AG08395 (cell line): ENCODE measurements at places on chromosomes 3 and 15.

DNA sequence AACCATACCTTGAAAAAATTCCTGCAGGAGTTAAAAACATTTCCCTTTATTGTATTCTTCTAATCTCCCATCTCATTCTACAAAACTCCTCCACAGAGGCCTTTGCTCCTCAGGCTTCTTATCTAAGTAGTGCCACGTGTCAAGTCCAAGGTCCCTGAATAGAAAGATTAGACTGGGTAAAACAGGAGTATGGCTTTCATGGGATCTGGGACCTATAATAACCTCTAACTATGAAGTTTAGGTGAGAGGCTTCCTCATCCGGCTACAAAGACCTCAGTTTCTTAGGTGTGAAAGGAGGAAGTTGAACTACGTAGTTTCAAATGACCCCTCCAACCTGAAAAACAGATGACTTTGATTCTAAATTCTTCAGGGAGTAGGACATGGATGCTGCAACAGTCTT, 20.0 kb downstream of the GPR15 start:
- DNase-seq = no peak

- no peak for DNase-seq
Measured at GRCh38 chr15:50593761-50594160, 47.3 kb upstream of the USP50 start.

GRCh38 chr15:20659265-20659664, 117.7 kb upstream of the GOLGA6L6 start:
- no peak for DNase-seq

- no peak for DNase-seq
Measured at GRCh38 chr15:90209591-90209990, 8.5 kb downstream of the SEMA4B start.
